Substantia nigra (tissue), 51 donors: ENCODE measurements at places on chromosomes 6 and 20.

- no peak for DNase-seq
Measured at GRCh38 chr20:43389211-43389610, 68.5 kb upstream of the SRSF6 start.

DNA sequence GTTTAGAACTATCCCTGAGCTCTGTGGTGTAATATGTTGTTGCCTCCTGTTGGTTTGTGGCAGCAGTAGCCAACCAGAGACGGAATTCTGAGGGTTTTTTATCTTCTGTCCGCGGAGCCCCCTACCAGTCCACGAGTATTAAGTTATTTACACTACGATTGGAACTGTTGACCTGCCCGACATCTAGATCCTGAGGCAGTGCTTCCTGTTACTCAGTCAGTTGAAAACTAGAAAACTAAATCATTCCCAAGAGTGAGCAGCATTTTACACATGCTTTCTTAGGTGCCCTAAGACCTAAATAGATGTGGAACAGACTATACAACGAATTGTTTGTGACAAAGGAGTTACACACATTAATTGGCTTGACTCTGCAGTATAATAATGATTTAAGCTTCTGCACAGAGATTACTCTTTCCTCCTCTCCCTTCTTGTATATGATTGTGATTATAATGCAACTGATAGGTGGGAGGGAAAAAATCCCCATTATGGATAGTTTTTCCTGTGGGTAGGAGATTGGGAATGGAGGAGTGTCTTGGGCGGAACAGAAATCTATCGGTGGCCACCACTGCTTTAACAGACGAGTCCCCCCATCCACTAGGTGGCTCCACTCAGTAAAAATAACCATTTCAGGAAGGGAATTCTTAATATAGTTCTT lies 1.7 kb downstream of the LOC128125822 start:
- DNase-seq = no peak

DNA sequence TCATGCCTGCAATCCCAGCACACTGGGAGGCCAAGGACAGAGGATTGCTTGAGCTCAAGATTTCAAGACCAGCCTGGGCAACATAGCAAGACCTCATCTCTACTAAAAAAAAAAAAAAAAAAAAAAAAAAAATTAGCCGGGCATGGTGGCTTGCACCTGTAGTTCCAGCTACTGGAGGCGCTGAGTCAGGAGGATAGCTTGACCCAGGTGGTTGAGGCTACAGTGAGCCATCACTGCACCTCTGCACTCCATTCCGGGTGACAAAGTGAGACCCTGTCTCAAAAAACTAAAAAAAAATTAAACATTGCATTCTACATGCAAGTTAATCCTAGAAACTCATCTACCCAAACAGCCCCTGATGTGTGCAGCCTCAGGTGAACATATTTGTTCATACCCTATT lies 7.3 kb upstream of the TRAM2 start:
- DNase-seq = no peak

- no peak for DNase-seq
Measured at GRCh38 chr6:132865829-132866228, 51.5 kb downstream of the RPS12 start.

DNA sequence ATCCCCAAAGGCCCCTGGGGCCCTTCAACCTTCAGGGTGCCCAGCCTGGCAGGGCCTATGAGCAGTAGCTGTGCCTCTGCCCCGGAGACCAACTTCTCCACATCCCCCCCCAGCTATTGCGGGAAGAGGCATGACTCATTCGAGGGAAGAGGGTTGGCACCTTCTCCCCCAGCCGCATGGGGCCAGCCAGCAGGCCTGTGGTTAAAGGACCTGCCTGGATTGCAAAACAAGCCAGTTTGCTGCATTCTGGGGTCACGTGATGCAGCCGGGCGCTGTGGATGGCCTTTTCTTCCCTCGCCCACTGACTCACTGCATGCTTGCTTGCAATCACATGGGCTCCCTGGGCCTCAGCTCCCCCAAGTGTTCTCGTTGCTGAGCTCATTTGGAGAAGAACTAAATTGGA lies 182.5 kb downstream of the MAFB start:
- DNase-seq = peak; percentile 59

GRCh38 chr20:50992733-50993457 lies 30.0 kb downstream of the KCNG1 start:
- no peak for DNase-seq

DNA sequence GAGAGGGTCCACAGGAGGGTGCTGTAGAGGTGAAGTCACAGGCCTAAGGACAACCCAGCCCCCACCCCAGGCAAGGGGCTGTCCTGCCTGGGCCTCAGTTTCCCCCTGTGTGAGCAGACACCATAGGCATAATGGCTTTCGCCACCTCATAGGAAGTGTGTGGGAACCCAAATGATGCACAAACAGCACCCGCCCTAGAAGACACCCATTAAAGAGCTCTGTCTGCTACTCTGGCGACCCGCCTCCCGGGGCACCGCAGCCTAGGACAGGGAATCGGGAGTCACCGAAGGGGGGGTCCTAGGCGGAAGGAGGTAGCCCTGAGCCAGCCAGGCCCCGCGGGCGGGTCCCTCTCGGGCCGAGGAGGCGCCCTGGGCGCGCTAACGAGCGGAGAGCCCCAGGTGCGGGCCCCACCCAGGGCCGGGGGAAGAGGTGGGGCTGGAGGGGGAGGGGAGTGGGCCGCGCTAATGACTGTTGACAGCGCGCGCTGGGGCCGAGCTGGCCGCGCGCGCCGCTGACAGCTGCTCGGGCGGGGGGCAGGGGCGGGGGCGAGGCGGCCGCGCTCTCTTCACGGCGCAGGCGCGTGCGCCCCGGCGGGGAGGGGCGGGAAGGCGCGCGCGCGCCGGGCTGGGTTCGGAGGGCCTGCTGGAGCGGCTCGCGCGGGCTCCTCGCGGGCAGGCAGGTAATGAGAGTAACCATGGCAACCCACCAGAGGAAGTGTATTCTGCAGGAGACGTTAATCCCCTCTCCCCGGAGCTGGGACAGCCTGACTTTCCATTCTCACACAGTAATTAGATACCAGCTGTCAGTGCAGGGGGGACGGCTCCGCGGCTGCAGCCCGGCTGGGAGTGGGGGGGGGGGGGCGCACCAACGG lies 48.9 kb downstream of the NOL4L start:
- peak; percentile 53 for DNase-seq

- no peak for DNase-seq
Measured at GRCh38 chr6:135300576-135300975, 119.5 kb downstream of the MYB start.

DNA sequence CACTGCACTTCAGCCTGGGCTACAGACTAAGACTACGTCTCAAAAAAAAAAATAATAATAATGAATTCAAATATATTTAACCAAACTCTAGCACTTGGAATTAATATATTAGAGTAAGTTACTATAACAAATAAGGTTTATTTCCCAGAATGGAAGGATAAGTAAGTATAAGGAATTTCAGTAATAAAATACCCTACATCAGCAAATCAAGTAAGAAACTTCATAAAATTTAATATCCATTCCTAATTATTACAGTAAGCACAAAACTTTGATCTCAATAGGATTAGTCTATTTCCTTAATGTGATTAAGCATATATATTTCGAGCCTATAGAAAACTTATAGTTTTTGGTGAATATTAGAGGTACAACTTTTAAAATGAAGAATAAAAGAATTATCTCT lies 36.7 kb upstream of the SDHAF4 start:
- no peak for DNase-seq

- DNase-seq = no peak
Measured at GRCh38 chr6:111411978-111412566, 70.9 kb downstream of the REV3L start.
